ENCODE measurements at places on chromosomes 6 and 20.

- DNase-seq, result no peak
These were observed 86.9 kb downstream of the MLIP start for GRCh38 chr6:54198134-54198533.

DNA sequence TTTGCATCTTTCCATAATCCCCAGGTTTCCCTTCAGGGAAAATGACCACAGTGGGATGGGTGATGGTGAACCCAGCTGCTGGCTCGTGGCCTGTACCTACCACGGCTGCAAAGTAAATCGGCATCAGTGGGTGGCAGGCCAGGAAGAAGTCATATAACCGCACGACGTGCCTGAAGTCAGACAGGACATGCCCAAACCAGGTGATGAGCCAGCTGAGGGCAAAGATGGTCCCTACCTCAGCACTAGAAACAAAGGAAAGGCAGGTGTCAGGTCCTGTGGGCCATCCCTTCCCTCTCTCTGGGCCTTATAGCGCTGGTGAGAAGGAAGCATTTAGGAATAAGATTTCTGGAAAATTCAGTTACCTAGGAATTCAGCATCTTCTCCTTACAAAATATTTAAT lies 22.2 kb downstream of the TBC1D20 start:
- DNase-seq, result no peak

GRCh38 chr6:95614094-95614493 lies 36.8 kb downstream of the MANEA start:
- DNase-seq, result no peak

DNA sequence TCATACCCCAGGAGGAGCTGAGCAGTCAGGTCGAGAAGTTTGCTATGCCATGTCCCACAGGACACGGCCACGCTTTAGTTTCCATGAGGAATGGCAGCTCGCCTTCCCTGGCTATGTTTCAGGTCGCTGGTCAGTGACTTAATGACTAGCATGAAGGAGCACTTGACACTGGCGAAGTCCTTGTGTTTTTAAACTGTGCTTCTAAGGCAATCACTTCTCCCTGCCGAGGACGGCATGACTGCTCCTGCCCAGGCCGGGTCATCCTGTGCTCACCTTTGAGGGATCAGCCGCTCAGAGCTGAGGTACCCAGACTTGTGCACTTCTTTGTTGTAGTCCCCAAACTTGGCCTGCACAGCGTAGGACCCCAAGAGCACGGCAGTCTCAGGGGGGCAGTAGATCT lies 34.1 kb downstream of the EZR start:
- no peak for DNase-seq

DNA sequence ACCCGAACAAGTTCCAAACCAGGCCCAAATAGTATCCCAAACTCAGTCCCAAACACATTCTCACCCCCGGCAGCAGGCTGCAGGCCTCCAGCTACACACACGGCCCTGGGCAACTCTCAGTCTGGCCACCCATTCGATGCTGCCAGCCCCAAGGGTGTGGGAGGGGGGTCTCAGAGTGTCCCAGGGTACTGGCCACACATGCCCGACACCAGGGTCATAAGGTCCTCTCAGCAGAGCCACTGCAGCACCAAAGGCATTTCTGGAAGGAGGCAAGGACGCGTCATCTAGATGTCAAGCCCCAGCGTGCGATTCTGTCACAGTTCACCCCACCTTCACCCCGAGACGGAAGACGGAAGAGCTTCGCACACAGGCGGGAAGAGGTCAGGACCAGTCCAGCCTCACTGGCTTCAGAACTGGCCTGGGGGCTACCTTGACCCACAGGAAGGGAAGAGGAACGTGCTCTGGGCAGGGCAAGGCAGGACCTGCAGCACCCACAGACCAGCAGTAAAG lies 9.5 kb downstream of the MYL9 start:
- DNase-seq, result no peak

- no peak for DNase-seq
These were observed 86.6 kb downstream of the CD40 start for GRCh38 chr20:46204594-46205186.

DNA sequence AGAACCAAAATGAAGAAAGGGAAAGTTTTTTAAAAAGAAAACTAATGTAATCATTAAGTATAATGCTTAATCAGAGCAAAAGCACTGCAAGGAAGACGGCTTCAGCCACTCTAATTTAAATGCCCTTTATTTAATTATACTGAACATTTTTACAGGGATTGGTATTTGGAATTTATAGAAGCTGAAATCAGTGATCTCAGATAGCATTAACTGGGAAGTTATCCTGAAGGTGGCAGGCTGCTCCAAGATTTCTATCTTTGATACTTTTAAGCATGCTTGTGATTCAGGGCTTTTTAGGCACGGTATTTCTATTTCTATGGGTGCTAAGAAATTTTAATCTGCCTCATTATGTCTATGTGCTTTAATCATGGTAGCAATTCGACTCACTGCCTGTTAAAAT lies 1.3 kb upstream of the NDUFAF4 start:
- no peak for DNase-seq

- DNase-seq, result no peak
These were observed 728.9 kb upstream of the GJE1 start for GRCh38 chr6:141403827-141404226.

- no peak for DNase-seq
These were observed 69.8 kb downstream of the CDC40 start for GRCh38 chr6:110250058-110250457.

DNA sequence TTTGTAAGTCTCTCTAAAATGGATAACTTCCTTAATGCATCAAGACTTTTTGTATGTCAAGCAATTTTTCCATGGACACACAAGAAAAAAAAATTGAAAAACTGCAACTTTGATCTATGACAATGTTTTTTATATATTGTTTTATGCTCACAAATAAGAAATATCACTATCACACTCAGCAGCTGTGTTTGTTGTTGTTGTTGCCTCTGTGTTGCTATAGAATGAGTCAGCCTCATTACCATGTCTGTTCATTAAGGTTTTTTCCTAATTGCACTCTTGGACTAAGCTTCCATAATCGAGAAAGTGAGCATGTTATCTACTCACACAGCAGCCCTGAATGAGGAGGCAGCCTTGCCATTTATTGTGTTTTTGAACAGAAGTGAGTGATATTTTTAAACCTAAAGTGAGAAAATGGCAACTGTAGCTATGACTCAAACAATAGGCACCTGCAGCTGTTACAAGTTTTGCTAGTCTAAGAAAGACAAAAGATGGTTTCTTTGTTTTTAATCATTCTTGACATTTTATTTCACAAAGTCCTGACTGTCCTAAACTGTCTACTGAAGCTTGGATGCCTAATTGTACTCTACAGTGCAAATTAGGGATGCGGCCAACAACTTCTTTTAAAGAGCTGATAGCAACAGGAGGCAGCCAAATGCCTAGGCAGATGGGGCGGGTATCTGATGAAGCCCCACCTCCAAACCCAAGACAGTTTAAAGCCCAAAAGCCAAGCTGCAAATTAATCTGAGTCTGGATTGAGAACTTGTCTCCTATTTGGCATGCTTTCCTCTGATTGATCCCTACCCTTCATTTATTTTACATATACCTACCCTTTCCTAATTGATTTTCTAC lies 77.9 kb upstream of the DOK5 start:
- no peak for DNase-seq

DNA sequence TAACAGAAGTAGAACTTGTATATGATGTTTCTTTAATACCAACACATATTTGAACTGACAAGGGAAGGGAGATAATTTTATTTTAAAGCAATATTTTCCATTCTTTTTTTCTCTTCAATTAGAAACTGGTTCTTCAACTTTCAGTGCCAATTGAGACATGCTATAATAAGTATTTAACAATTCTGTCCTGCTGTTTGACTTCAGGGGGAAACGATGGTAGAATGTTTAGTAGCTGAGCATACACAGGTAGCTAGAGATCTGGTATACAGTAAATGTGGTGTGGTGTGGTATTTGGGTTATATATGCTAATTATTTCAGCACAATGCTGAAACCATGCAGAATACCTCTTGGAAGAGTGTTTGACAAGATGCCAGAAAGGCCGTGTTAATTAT lies 156.9 kb downstream of the ARID1B start:
- DNase-seq, result no peak

DNA sequence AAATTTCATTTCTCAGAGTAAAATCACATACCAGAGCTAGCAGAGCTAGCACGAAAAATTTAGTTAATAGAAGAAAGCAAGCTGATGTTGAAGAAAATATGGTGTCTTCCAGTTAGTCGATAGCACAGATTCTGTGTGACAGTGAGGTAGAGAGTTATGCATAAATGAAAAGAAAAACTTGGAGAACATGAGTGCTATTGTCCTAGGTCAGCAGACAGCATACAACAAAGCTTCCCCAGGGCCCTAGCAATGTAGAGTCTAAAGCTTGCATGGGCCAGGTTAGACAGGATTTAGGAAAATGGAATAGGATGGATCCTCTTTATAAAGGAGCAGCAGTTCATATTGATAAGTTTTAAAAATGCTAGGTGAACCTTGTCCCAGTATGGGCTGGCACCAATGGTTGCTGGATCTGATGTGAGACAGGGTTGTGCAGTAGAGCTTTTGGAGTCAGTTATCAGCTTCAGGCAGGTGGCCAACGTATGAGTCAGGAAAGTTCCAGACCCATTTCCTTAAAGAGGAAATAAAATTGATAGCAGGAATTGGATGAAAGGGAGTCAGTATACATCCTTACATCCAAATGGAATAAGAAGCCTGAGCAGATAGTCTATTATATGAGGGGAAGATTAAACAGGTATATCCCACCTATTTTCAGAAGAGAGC lies 277.2 kb downstream of the FRK start:
- no peak for DNase-seq

GRCh38 chr6:56906752-56907151 lies 48.2 kb upstream of the BEND6 start:
- no peak for DNase-seq

DNA sequence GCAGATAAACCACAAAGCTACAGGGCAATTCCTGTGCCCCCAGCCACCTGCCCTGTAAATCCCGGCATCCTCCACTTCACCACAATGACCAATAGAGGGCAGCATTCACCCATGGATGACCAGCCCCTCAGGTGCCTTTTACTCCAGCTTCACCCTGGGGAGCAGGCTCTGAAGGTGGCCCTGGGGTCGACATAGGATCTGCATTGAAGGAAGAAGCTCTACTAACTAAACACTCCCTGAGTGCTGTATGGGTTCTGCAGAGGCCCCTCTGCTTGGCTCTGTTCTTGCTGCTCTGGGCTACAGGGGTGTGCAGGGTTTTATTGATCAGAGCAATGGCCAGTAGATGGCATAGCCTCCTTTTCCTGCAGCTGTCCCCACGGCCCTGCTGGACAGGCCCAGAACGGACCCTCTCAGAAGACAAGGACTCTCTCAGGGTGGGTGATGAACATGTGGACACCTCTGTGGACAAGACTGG lies 20.3 kb downstream of the CST4 start:
- DNase-seq, result no peak

- no peak for DNase-seq
These were observed 327.3 kb upstream of the HSF2 start for GRCh38 chr6:122072014-122072647.

DNA sequence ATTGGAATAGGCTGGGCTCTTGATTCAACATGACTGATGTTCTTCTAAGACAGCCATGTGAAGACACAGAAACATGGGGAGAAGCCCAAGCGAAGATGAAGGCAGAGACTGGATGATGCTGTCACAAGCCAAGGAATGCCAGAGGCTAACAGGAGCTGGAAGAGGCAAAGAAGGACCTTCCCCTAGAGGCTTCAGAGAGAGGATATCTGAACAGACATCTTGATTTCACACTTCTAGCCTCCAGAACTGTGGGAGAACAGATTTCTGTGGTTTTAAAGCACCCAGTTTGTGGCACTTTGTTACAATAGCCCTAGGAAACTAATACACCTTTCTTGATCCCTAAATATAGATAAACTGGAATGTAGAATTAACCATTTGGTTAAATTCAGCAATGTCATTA lies 127.0 kb downstream of the EDN1 start:
- DNase-seq, result no peak

- no peak for DNase-seq
These were observed 165.4 kb downstream of the TAF4 start for GRCh38 chr20:61900011-61900944.

DNA sequence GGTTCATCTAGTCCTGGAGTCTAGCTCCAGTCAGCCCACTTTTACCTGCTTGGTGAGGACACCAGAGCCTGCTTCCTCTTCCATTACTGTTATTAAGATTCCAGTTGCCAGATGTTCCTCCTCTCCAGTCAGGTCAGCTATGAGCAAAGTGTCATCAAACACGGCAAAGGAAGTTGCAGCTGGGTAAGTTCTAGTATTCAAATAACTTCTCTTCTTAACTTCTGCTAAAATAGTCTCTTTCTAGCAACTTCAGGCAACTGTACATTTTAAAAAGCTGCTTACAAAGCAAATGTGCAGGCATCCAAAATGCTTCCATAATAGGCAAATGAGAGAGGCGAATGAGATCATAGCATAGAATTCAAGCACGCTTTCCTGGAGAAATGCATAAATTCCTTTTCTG lies 18.4 kb upstream of the MRPS18A start:
- no peak for DNase-seq

DNA sequence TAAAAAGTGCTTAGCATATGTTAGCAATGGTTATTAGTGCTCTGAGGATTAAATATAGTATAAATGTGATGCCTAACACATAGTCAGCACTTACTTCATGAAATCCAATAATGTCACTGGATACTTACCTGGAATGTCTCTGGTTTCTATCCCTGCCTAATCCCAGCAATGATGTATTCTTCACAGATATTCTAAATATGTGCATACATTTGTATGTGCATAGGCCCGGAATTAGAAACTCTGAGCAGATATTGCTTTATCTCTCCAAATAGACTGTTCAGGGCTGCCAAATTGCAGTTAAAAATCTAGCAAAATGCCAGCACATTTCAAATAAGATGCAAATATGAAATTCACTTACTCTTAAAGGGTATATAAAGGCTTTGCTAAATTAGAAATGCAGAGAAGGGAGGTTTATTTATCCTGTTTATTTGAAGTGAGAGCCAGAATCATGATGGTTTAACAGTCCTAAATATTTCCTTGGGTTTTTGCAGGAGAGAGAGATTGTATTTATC lies 81.3 kb downstream of the SAMD5 start:
- no peak for DNase-seq

- no peak for DNase-seq
These were observed 2.5 kb upstream of the SRSF12 start for GRCh38 chr6:89120371-89120770.

All from activated naive CD8-positive, alpha-beta T cell treated with anti-CD3 and anti-CD28 coated beads, Interleukin-2, amount 50 U/mL, for 16 hours (primary cell).